Right atrium auricular region (tissue), 2 donors: ENCODE measurements at places on chromosomes 2 and 18. TPM values are rescaled to one million over a fixed set of nuclear protein-coding genes. Genes with fewer than 3 reads are reported as not detected.

Gene KLHL14
- total RNA-seq = not detected

DNA sequence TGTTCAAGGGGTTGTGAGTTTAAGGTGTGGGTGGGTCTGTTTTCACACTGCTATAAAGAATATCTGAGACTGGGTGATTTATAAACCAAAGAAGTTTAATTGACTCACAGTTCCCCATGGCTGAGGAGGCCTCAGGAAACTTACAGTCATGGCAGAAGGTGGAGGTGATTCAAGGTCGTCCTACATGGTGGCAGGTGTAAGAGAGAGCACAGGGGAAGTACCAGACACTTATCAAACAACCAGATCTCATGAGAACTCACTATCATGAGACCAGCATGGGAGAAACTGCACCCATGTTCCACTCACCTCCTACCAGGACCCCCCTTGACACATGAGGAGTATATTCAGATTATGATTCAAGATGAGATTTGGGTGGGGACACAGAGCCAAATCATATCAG is 38.0 kb downstream of the RHBDD1 start:
- H3K36me3 ChIP-seq = no peaks in the 10 kb centered on the region
- no peaks in the 10 kb centered on the region for H3K4me1 ChIP-seq
- no peaks in the 10 kb centered on the region for H3K27me3 ChIP-seq
- H3K4me3 ChIP-seq = no peak overlapping the region
- DNase-seq = no peak

GRCh38 chr2:13504808-13505207 is 788.1 kb downstream of the TRIB2 start:
- no peaks in the 10 kb centered on the region for H3K36me3 ChIP-seq
- H3K27me3 ChIP-seq = no peaks in the 10 kb centered on the region
- no peak for DNase-seq
- H3K4me1 ChIP-seq = no peaks in the 10 kb centered on the region
- H3K4me3 ChIP-seq = no peak overlapping the region

- no peaks in the 10 kb centered on the region for H3K4me1 ChIP-seq
- no peaks in the 10 kb centered on the region for H3K27me3 ChIP-seq
- no peak overlapping the region for H3K27ac ChIP-seq
- no peak overlapping the region for H3K4me3 ChIP-seq
Observed at GRCh38 chr2:149180226-149180875, 141.9 kb downstream of the LYPD6B start.

DNA sequence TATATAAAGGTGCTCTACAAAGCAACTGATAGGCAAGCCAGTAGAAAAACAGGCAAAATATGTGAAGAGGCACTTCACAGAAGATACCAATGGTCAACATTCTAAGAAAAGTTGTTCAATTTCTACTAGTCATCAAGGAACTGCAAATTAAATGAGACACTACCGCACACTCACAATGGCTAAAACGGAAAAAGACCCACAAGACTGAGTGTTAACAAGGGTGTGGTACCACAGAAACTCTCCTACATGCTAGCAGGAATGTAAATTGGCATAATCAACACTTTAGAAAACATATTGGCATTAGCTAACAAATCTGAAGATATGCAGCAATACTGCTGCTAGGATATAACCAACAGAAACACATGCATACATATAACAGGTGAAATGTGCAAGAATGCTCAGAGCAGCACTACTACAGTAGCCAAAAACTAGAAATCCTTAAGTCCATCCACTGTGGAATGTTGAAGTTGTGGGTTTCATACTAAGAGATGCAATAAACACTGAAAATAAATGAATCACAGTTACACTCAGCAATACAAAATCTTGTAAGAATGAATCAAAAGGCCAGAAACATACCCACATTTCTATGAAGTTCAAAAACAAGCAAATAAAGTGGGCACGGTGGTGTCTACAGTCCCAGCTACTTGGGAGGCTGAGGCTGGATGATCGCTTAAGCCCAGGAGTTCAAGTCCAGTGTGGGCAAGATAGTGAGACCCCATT is 9.2 kb downstream of the RNU4ATAC start:
- H3K4me1 ChIP-seq = peaks cover 3% of the 10 kb centered on the region
- no peak overlapping the region for H3K4me3 ChIP-seq
- H3K27me3 ChIP-seq = no peaks in the 10 kb centered on the region
- DNase-seq = no peak
- no peaks in the 10 kb centered on the region for H3K36me3 ChIP-seq

DNA sequence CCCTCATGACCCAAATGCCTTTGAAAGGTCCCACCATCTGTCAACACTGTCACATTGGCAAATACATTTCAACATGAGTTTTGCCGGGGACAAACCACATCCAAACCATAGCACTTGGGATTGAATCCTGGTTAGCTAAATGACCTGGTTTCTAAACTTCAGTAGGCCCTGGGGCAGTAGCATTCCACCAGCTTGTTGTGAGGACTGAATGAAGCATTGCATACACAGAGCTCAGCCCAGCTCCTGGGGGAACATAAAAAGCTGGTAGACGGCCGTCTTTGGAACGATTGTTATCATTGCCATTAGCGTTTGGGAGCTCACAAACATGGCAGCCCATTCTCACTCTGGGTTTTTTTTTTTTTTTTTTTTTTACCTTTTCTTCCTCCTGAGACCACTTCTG is 57.5 kb upstream of the CXCR4 start:
- no peak overlapping the region for H3K4me3 ChIP-seq
- no peaks in the 10 kb centered on the region for H3K4me1 ChIP-seq
- H3K36me3 ChIP-seq = no peaks in the 10 kb centered on the region
- DNase-seq = no peak
- H3K27me3 ChIP-seq = no peaks in the 10 kb centered on the region

DNA sequence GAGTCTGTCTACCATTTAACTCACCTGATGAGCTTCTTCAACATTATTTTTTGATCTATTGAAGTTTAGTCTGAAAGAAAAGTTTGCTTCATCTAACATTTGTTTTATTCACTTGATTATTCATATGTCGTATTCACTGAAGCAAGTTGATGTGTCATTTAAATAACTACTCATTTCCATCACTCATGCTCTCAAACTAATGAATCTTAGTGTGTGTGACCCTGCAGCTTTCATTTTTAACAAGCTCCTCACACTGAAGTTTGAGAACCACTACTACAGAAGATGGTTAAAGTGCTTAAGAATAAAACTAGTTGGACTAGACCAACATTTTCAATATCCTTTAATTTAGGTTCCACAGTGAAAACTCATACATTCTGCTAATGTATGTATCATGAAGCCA is 1.8 kb upstream of the ABI2 start:
- no peaks in the 10 kb centered on the region for H3K36me3 ChIP-seq
- no peak overlapping the region for H3K27ac ChIP-seq
- no peak overlapping the region for H3K4me3 ChIP-seq
- DNase-seq = no peak
- peaks cover 22% of the 10 kb centered on the region for H3K4me1 ChIP-seq

Gene ABHD1
- 0.90 TPM for total RNA-seq

DNA sequence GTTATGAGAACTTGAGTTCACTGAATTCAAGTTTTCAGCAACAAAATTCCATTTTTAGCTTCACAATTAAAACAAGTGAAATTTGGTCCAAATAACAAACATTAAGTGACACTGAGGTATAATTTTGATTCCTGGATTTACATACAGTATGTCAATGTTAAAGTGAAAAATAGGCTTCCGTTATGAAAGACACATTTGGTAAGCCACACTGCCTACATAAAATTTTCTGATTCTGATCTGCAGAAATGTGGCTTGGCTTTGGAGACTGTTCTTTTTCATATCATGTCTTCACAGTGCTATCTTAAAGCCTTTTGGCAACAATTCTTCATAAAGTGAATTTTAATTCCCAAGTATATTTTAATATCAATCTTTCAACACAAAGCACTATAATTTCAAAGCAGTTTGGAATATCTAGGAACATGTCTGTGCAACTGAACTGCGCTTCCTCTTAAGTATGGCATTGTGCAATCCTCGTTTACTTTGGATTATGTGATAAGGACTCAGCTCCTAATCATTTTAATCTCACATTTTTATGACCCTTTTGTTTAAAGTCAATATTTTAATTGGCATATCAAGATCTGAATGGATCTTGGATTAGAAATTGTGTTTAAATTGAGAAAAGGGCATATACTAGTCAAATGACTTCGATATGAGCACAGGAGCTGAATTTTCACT is 60.0 kb downstream of the RBMS1 start:
- no peaks in the 10 kb centered on the region for H3K27me3 ChIP-seq
- no peak overlapping the region for H3K27ac ChIP-seq
- no peaks in the 10 kb centered on the region for H3K36me3 ChIP-seq
- H3K4me1 ChIP-seq = no peaks in the 10 kb centered on the region
- no peak for DNase-seq

DNA sequence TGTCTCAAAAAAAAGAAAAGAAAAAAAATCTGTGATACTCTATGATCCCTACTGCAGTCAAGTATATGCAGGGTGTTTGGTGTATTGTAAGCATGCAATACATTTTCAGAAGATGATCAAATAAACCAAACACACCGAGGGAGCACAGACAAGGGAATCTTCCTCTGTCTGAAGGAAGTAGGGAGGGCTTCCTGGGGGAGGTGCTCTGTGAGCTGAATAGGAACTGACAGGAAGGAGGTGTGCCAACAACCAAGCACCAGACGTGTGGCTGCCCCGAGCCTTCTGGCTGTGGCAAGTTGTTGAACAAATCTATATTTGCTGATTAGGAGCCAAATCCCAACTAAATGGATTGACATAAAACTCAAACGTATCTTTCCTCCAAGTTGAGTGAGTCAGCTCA is 14.6 kb downstream of the THNSL2 start:
- no peaks in the 10 kb centered on the region for H3K27me3 ChIP-seq
- no peak overlapping the region for H3K4me3 ChIP-seq
- H3K27ac ChIP-seq = no peak overlapping the region
- H3K36me3 ChIP-seq = peaks cover 21% of the 10 kb centered on the region

Gene NYAP2
- not detected for total RNA-seq

GRCh38 chr18:21272016-21272579 is 30.1 kb downstream of the GREB1L start:
- no peak overlapping the region for H3K4me3 ChIP-seq
- peak overlapping the region; percentile 22 for H3K27ac ChIP-seq
- peaks cover under 1% of the 10 kb centered on the region for H3K4me1 ChIP-seq

DNA sequence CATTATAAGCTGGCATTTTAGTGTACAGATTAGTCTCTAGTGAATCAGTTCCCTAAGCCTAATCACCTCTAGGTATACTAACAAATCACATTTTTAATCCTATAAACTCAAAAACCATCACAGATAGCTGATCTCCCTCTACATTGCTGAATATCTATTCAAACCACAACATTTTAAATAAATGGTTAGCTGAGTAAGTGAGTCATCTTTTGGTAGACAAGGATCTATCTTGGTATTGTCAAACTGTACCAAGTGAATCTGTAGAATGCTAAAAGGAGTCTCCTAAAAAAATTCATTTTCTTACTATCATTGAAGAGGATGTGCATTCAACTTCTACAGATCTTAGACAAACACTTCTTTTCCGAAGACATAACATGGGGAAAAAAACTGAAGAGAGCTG is 40.7 kb downstream of the INO80D start:
- H3K27me3 ChIP-seq = no peaks in the 10 kb centered on the region
- H3K36me3 ChIP-seq = peaks cover 12% of the 10 kb centered on the region
- no peak for DNase-seq
- H3K27ac ChIP-seq = no peak overlapping the region

Gene WDR35
- 5.0 TPM for total RNA-seq
